Fibroblast of lung (primary cell): ENCODE measurements at places on chromosomes 13 and 19.

GRCh38 chr19:12973236-12973635 lies 3.9 kb downstream of the DAND5 start:
- no peak for DNase-seq

- no peak for DNase-seq
Measured at GRCh38 chr13:107231944-107232343, 664.0 kb upstream of the ARGLU1 start.

DNA sequence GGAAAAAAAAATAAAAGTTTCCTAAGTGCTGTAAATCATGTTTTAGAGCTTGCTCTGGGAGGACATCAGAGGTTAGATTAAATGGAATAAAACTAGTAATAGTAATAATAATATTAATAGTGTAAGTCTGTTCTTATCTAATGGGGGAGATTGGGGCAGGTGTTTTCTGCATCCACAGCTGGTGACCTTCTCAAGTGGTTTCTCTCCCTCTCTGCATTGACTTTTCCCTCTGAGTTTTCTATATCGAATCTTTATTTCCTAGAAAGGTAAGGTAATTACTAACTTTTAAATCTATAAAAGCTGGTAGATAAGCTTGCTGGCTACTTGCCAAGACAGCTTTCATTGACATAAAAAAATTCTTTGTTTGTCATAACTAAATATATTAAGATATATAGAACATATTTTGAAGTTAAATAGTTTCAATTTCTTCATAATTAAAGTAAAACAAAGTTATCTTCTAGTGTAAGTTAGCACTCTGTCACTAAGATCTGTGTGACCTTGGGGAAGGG lies 49.6 kb upstream of the DIAPH3 start:
- DNase-seq: no peak

- DNase-seq: no peak
Measured at GRCh38 chr13:108185223-108185622, 30.1 kb downstream of the LIG4 start.

- DNase-seq: no peak
Measured at GRCh38 chr13:100665403-100665802, 9.2 kb downstream of the TMTC4 start.
